ENCODE measurements at places on chromosomes 13 and 19. TPM values are rescaled to one million over a fixed set of nuclear protein-coding genes. Genes with fewer than 3 reads are reported as not detected.

HRC gene
- 10.5 TPM for total RNA-seq

SHISA2 gene
- 8.5 TPM for total RNA-seq

PLK5 gene
- 0.66 TPM for total RNA-seq

GAPDHS gene
- total RNA-seq, result not detected

OBI1 gene
- 17.1 TPM for total RNA-seq

ZSCAN4 gene
- not detected for total RNA-seq

SPRED3 gene
- 1.9 TPM for total RNA-seq

RASGRP4 gene
- total RNA-seq, result 1.2 TPM

MBD3L2 gene
- not detected for total RNA-seq

FCER2 gene
- total RNA-seq, result 0.59 TPM

NUFIP1 gene
- total RNA-seq, result 6.6 TPM

SH2D3A gene
- total RNA-seq, result 0.50 TPM

NAPSA gene
- 1.4 TPM for total RNA-seq

CGB3 gene
- not detected for total RNA-seq

C19orf18 gene
- total RNA-seq, result 0.40 TPM

ZNF829 gene
- 8.6 TPM for total RNA-seq

GNA15 gene
- total RNA-seq, result 3.6 TPM

MAP1S gene
- 16.6 TPM for total RNA-seq

ACP7 gene
- not detected for total RNA-seq

MCEMP1 gene
- not detected for total RNA-seq

CACNG7 gene
- 5.1 TPM for total RNA-seq

OR7C1 gene
- total RNA-seq, result 0.10 TPM

SIX5 gene
- 4.1 TPM for total RNA-seq

OR7D2 gene
- total RNA-seq, result not detected

DUS3L gene
- 9.5 TPM for total RNA-seq

ERICH4 gene
- not detected for total RNA-seq

KCNRG gene
- total RNA-seq, result 7.5 TPM

OLFM2 gene
- 79.2 TPM for total RNA-seq

RCBTB2 gene
- total RNA-seq, result 37.4 TPM

DLL3 gene
- 16.8 TPM for total RNA-seq

SLC8A2 gene
- total RNA-seq, result 3.2 TPM

SYT5 gene
- 28.1 TPM for total RNA-seq

ZNF665 gene
- total RNA-seq, result 8.5 TPM

CYP2S1 gene
- 0.44 TPM for total RNA-seq

KCNK6 gene
- total RNA-seq, result 4.4 TPM

IQCN gene
- total RNA-seq, result 4.4 TPM

KLK10 gene
- 0.72 TPM for total RNA-seq

MYPOP gene
- total RNA-seq, result 1.3 TPM

KLF12 gene
- 50.5 TPM for total RNA-seq

PROZ gene
- total RNA-seq, result not detected

CEACAM16 gene
- not detected for total RNA-seq

NALCN gene
- 70.7 TPM for total RNA-seq

NECTIN2 gene
- total RNA-seq, result 29.8 TPM

KLK3 gene
- total RNA-seq, result not detected

ERICH6B gene
- 0.39 TPM for total RNA-seq

MYO16 gene
- total RNA-seq, result 51.7 TPM

TPTE2 gene
- 0.10 TPM for total RNA-seq

ATP4B gene
- total RNA-seq, result 1.4 TPM

TEX101 gene
- not detected for total RNA-seq

PTGIR gene
- 0.77 TPM for total RNA-seq

THSD1 gene
- total RNA-seq, result 20.5 TPM

NCAN gene
- 184 TPM for total RNA-seq

ZNF439 gene
- 21.8 TPM for total RNA-seq

SHD gene
- total RNA-seq, result 6.7 TPM
